Esophagus muscularis mucosa (tissue), 4 donors: ENCODE measurements at places on chromosomes 6 and 20.

DNA sequence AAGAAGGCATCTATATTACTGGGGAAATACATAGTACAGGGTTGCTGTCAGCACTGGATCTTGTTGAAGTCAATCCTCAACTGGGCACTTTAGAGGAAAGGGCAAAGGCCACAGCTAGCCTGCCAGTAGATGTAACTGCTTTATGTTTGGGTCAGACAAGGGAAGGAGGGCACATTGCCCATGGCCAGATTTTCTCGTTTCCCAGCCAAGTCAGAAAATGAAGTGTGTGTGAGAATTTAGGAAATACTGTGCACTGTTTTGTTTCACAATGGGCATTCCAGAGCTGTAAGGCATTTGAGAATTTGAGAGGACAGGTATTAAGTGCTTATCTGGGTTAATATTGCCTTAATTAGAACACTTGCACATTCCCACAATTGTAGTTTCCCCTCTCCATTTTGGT lies 183.9 kb upstream of the MCHR2 start:
- no peak for DNase-seq

- DNase-seq, result no peak
These were observed 249.1 kb downstream of the OGFRL1 start for GRCh38 chr6:71537717-71538116.

GRCh38 chr6:138959521-138959920 lies 28.5 kb downstream of the REPS1 start:
- no peak for DNase-seq

DNA sequence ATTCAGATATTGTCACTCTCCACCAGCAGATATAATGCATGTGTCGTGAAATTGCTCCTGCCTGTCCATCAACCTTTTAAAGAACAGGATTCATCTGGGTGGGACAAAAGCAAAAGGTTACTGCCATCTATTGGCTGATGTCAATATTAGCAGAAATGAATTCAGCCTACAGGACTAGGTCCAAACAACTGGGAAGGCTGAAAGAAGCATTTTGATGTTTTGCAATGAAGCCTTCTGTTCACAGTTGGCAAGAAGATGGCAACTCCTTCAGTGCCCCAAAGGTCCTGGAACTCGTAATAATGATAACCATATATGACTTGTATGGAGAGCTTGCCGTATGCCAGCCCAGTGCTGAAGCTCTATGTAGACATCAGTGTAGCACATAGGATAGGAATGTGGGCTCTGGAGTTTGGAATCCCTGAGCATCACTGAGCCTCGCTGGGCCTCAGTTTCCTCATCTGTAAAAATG lies 7.5 kb downstream of the BCAS1 start:
- DNase-seq, result no peak

- DNase-seq, result no peak
These were observed 16.6 kb downstream of the DSE start for GRCh38 chr6:116387374-116387773.

DNA sequence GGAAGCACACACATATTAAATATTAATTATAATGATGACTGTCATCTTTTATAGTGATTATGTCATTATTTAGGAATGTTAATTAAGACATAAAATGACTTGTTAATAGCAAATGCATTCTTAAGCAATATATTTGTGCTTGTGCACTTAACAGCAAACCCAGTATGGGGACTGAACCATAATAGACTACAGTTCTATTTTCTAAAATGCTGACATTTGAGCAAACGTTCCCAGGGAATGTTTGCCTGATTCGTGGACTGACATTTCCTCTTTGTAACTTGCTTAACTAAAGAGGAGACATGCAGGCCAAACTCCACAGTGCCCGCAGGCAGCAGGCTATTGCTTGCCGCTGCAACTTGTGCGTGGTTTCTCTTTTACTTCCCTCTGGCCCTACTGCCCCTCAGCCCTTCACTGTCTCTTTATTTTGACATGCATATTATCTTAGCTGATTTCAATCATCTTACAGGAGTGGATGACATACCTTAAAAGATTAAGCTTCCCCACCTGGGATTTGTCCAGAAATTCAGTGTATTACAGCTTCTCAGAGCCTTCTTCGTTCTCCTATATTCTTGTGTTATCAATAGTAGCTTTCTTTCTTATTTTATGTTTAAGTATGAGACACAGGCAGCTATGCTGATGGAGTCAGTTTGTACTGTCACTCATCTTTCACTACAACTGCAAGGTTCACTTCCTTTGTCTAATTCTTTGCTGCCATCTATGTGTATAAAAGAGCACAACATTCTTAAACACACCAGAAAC lies 141.5 kb downstream of the GMDS start:
- DNase-seq, result no peak

GRCh38 chr20:12874933-12875332 lies 133.8 kb upstream of the SPTLC3 start:
- DNase-seq, result no peak
